ENCODE measurements at places on chromosomes 1 and 21.

DNA sequence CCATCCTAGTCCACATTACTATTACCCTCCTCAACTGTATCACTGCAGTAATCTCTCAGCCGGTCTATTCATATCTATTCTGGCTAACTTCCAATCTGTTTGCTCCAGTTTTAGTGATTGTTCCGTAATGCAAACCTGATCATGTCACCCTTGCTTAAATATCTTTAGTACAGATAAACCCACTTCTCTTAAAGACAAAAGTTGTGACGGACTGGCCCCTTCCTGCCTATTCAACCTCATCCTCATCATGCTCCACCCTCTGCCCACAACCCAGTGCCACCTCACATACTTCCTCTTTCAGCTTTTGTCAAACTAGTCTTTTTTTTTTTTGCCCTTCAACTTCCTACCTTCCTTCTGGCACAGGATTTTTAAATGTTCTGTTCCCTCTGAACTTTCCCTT is 2.8 kb upstream of the C1orf162 start:
- no peak for DNase-seq

DNA sequence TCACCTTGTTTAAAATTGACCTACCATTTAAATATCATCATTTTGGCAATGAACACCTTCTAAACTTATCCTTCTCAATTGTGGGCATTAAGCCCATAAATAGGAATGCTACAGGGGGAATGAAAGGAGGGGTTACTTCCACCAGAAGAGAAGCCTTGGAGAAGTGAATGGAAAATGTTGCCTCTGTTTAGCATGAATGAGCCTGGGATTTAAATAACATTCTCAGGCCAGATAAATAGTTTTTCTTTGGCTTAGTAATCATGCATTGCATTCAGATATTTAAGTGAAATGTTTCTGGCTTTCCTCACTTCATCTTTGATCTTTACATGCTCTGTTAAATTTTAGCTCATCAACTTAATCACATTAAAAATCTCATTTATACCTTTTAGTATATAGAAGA is 284.3 kb upstream of the FMN2 start:
- DNase-seq: no peak

GRCh38 chr1:226276077-226276682 is 32.8 kb downstream of the LIN9 start:
- no peak for DNase-seq

DNA sequence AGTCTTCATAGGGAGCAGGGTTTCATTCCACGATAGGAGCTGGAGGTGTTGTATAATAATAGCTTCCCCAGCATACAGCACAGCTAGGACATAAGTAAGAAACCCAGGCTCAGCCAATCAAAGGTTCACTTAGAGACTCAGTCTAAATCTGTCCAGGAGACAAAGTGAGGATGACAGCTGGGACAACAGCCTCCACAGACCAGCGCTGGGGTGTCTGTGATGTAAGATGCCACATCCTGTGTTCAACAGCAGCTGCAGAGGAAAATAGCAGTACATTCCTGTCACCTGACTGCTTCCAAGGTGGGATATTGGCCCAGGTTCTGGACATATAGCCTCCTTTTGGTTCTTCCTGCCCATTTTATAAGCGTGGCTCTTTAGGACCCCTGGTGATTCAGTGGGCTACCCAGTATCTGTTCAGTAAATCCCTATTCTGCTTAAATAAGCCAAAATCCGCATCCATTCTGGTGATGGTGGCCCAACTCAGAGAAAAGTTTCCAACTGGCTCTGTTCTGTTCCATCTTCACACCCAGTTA is 176.8 kb upstream of the SYT6 start:
- no peak for DNase-seq

DNA sequence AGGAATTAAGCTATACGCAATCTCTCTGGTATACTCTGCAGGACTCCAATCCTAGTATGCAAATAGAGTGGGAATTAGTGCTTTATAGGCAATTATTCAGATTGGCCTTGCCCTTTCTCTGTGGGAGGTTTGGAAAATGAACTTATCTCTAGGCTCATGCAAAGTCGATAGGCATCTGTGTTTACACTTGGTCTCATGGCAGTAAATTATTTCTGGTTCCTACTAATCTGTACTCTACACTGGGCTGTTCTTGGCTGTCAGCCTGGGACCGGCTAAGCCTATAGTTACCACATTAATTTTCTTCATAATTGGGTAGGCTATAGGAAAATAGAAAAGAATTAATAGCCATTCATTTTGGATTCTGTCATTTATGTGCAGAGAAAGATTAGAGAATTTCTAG is 544.6 kb downstream of the AMY1C start:
- DNase-seq: no peak

DNA sequence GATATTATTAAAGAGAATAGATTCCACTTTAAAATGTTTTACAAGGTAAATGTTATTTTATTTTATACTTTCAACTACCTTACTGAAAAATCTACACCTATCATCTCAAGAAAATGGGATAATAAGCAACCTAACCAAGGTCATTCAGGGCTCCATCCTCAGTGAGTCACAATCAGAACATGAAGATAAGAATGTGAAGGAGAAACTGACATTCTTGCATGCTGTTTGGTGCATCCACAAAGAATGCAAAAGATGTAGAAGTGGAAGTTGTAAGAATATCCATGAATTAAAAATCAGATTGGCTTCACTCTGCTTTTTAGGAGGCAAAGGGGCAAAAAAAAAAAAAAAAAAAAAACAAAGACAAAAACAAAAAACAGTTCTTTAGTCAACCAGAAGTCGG is 6.5 kb downstream of the WARS2 start:
- no peak for DNase-seq

- DNase-seq: no peak
Measured at GRCh38 chr1:171727778-171728177, 14.1 kb downstream of the VAMP4 start.

GRCh38 chr1:32681509-32681908 is 21.1 kb downstream of the SYNC start:
- no peak for DNase-seq

DNA sequence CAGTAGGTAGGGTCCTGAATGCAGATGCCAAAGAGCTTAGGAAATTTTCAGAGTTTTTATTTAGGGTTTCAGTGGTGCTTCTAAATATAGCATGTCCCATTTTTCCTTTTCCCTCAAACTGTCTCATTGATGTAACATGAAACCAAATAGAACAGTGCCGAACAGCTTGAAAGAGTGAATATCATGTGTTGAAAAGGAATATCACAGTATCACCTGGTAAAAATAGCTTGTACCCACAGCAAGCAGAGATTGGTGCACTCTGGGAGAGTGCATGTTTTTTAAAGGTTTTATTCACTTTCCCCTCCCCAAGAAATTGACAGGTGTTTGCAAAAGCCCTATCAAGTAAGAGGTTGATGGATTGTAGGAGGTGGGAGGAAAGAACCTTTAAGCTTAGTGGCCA is 41.9 kb upstream of the ELAVL4 start:
- no peak for DNase-seq

GRCh38 chr1:230976825-230977747 is 1.6 kb downstream of the TTC13 start:
- DNase-seq: no peak

DNA sequence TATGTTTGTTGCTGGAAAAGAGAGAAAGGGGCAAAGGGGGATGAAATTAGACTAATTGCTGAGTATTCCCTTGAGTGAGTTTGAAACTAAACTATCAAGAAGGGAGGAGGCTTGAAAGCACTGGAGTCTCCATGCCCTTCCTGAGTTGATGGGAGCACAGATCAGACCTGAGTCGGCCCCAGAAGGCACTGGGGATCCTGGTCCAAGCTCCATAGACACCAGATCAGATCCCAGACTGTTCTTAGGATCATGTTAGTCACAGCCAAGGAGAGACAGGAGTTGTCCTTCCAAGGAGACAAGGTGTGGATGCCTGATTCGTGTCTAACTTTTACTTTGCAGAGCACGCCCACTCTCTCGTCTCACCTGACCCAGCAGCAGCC is 152.3 kb downstream of the NR5A2 start:
- DNase-seq: no peak

DNA sequence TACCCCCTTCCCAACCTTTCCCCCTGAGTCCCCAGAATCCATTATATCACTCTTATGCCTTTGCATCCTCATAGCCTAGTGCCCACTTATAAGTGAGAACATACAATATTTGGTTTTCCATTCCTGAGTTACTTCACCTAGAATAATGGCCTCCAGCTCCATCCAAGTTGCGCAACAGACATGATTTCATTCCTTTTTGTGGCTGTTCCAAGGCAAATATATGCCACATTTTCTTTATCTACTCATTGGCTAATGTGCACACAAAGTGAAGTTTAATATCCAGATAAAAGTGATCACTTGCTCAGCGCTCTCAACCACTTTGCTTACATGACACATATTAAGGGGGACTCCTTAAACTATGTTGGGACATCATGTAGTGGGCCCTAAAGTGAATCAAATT is 72.4 kb upstream of the TIAM1 start:
- DNase-seq: no peak

DNA sequence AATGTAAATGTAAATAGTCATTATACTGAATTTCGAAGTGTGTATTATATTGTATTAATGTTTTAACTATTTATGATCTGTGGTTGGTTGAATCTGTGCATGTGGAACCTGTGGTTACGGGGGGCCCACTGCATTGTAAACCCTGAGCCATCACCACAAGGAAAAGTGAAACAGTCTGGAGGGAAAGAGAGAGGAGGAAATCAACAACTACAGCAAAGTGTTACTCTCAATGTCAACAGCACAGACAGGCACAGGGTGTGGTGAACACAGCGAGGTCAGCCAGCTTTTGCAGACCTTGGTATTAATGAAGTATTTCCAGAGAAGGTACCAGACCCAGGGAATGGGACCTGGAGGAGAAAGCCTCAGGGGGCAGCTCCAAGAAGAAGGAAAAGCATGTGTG is 37.1 kb upstream of the BACE2 start:
- DNase-seq: no peak

- DNase-seq: no peak
Measured at GRCh38 chr1:44072821-44073220, 41.6 kb upstream of the SLC6A9 start.

- DNase-seq: no peak
Measured at GRCh38 chr1:223702735-223703667, 9.3 kb upstream of the CAPN2 start.

- no peak for DNase-seq
Measured at GRCh38 chr1:209808059-209808581, 2.2 kb upstream of the IRF6 start.

- no peak for DNase-seq
Measured at GRCh38 chr1:117174851-117175250, 35.9 kb downstream of the VTCN1 start.

DNA sequence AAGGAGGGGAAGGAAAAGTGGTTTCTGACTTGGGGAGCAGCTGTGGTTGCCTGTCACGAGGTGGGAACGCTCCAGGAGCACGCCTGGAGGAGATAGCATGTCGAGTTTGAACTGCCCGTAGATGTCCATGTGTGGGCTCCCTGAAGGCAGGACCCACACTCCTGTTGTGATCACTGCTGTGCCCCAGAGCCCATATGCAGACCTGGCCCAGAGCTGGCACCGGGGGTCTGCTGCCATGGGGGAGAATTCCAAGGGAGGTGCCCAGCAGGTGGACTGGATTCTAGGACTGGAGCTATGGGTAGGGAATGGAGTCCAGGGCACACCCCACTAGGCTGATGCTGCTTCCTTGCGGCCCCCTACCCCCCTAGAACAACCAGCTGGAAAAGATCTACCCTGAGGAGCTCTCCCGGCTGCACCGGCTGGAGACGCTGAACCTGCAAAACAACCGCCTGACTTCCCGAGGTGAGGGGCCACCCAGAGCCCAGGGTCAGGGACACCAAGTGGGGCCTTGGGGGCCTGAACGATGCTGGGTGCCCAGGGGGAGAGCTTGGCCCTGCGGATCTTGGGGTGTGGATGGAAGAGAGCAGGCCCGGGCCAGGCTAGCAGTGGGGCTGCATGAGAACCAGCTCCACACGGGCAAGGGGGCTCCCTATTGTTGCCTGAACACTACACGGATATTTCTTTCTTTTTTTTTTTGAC is 9.3 kb downstream of the PODN start:
- peak; percentile 14 for DNase-seq

- DNase-seq: no peak
Measured at GRCh38 chr1:38153778-38154470, 107.3 kb upstream of the POU3F1 start.

DNA sequence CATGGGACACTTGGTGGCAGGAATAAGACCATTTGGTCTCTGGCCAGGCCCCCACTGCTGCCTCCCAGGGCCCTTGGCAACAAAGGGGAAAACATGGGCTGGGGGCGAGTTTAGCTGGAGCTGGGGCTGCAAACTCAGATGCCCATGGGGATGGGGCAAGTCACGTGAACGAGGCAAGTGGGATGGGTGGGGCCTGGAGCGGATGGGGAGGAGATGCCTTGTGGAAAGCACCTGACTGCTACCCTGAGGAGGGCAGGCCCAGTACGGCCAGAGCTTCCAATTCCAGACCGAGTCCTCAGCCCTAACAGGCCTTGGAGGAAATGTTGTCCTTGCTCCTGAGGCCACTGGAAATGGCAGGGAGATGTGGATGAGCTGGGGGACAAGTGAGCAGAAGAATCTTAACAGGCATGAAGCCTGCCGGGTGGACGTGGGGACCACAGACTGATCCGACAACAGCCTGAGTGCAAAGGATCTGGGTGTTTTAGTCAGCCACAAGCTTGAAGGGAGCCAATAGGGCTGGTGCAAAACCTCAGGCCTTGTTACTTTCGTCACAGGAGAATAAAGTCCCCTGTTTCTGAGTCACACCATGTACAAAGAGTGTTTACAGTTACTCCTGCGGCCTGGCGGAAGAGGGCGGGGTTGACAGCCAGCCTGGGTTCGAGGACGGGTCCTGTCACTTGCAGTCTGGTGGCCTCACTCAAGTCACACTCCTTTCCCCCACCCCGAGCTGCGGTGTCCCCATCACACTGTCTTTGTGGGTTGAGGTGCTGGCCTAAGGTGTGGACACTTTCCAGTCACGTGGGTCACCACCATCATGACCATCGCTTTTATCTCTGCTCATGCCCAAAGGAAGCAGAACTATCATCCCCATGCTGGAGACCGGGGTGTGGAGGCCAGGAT is 19.1 kb downstream of the RUNX3 start:
- DNase-seq: no peak

- no peak for DNase-seq
Measured at GRCh38 chr1:176460544-176461336, 2.2 kb upstream of the PAPPA2 start.

Data from omental fat pad (tissue), 4 donors.